ENCODE measurements at places on chromosomes 13 and 19.

DNA sequence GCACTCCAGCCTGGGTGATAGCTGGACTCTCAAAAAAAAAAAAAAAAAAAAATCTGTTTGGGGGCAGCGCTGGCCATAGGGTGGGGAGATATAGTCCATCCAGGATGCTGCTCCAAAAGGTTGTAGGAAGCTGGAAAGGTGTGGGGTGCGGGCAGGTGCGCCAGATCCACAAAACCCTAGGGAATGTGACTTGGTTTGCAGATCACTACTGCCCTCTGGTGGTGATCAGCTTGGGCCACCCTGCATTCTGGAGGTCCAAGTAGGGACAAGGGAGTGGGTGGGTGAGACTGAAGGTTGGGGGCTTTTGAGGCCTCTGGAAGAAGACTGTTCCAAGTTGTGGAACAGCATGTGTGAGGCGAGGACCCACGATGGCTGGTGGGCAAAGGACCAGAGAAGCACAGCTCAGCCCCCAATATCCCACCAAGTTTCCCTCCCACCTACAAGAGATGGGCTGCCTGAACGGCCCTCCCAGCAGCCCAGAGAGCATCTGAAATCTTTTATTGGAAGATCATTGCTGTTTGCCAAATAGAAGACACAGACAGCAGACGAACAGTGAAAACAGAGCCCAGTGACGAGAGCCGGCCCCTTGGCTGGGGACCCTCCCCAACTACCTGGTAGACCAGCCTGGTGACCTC, 10.4 kb upstream of the TYK2 start:
- peak; percentile 58 for DNase-seq

- DNase-seq = peak; percentile 41
These were observed 17.5 kb downstream of the KLF2 start for GRCh38 chr19:16342002-16342715.

DNA sequence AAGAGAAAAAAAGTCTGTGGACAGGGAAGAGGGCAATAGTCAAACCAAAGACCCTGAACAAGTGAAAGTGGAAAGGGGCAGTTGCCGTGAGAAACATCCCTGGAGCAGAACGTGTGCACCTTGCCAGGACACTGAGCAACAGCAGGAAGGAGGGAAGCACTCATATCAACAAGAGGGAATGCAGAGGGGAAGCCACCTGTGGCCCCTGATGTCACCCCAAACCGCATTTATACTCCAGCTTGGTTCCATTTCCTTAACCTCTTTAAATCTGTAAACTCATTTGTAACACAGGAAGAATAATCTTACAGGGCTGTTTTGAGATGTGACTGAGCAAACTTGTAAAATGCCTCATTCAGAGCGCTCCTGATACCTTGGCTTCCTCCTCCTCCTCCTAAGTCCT, 698.8 kb downstream of the DIAPH3 start:
- no peak for DNase-seq

GRCh38 chr19:38721496-38721895, 22.8 kb downstream of the CAPN12 start:
- DNase-seq = no peak

- peak; percentile 49 for DNase-seq
These were observed 2.2 kb downstream of the PNMA8B start for GRCh38 chr19:46493236-46494145.

DNA sequence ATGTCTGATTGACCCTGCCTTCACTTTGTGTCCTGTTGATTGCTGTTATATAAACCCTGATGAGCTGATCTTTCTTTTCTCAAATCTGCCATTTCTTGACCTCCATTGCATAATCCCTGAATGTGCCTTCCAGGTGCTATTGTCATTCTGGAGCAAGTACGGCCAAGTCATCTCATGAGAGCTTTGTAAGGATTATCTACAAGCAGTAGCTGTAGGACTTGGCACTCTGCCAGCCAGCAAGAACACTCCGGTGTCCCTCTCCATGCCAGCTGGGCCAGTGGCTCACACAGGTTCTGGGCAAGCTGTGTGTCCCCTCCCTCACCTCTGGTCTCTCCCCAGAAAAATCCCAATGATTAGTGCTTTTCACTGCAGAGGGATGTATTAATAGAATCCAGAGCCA, 348.1 kb downstream of the FOXO1 start:
- no peak for DNase-seq

DNA sequence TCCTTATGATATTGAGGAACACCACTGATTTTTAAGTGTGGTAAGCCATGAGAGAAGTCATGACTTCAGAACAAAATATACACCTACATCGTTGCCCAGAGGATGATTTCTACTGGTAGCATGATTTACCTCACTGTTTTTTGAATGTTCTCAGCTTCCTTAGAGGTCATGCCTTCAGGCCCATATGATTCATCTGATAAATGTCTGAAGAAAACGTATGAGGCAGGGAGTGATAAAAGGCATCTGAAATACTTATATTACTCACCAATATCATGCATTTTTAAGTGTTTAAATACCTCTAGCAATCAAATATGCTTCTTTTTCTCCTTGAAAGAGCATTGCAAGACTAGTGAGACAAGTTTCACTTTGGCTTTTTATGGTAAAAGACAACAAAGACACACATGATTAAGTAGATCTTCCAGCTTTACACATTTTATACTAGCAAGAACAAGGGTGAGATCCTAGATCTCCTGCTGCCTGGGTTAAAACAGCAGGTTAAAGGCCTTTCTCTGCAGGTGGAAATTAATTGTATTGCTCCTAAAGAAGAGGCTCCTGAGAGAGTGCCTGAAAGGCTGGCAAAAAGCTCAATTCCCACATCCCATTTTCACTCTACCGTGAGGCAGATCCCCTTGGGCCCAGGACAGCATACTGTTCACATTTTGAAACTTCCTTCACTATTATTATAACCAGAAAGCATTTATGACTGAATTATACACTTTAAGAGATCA, 432.4 kb downstream of the SLITRK1 start:
- no peak for DNase-seq

GRCh38 chr13:19852766-19853165, 10.7 kb downstream of the ZMYM5 start:
- no peak for DNase-seq

DNA sequence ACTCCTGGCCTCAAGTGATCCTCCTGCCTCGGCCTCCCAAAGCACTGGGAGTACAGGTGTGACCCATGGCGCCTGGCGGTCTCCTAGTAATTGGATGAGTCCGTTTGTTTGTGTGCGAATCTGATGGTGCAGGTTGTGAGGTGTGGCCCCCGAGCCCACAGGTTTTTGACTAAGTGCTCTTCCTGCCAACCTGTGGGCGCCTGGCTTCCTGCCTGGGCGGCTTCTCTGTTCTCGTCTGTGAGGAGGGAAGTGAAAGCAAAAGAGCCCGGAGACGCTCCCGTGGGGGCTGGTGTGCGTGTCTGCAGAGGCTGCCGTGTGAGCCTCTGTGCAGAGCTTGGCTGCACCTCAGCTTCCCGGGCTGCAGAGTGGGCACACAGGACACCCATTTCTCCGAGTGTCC, 10.0 kb downstream of the ARHGAP45 start:
- peak; percentile 89 for DNase-seq

- no peak for DNase-seq
These were observed 584.3 kb upstream of the SLITRK6 start for GRCh38 chr13:86383561-86383960.

DNA sequence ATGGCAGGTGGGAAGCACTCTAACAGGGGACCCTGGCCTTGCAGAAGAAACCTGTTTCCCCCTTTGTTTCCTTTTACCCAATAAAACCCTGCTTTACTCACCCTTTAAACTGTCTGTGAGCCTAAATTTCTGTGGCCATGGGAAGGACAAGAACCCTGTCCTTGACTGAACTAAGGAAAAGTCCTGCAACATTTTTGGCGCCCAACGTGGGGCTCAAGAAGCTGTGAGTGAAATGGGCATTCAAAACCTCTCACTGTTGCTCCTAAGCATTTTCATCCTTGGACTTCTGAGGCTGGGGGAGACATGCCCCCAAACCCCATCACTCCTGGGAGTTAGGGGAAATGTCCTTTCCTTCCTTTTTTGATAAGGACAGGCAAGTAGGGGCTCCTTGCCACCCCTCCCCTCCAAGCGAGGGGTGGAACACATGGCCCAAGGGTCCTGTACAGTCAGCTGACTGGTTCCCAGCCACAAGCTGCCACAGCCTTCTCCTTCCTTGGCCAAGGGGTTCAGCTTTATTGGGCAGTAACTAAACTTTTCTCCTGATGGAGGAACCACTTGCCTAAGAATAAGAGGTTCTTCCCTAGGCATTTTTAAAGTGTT, 381.6 kb downstream of the KLF5 start:
- no peak for DNase-seq

DNA sequence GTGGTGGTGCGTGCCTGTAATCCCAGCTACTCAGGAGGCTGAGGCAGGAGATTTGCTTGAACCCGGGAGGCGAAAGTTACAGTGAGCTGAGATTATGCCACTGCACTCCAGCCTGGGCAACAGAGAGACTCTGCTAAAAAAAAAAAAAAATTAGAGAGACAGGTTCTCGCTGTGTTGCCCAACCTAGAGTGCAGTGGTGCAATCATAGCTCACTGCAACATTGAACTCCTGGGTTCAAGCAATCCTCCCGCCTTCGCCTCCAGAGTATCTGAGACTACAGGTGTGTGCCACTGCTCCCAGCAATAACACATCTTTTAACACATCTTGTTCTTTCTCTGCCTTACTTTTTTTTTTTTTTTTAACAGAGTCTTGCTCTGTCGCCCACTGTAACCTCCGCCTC, 32.7 kb downstream of the CLEC17A start:
- DNase-seq = no peak

- no peak for DNase-seq
These were observed 56.6 kb downstream of the GPC6 start for GRCh38 chr13:93283255-93283654.

DNA sequence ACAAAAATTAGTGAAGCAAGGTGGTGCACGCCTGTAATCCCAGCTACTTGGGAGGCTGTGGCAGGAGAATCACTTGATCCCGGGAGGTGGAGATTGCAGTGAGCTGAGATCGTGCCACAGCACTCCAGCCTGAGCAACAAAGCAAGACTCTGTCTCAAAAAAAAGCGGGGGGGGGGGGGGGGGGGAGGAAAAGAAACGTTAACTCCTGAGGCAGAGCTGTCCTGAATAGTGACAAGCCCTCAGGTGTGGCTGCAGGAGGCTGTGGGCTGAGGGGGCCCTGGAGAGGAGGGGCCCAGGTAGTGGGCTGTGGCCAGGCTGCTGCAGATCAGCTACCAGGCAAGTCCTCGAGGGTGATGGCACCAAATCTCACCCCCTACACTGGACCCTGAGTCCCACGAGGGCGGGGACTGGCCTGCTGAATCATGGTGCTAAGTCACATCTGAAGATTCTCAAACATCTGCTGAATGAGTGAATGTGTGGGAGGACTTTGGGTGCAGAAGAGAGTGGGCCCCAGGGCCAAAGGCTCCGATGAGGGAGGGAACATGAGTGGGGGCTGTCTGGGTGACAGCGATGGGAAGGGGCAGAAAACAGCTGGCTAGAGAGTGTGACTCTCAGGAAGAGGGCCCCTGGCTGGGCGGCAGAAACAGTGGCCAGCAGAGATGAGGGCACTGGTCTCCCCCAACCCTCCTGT, 24.6 kb upstream of the ATP1A3 start:
- DNase-seq = no peak

DNA sequence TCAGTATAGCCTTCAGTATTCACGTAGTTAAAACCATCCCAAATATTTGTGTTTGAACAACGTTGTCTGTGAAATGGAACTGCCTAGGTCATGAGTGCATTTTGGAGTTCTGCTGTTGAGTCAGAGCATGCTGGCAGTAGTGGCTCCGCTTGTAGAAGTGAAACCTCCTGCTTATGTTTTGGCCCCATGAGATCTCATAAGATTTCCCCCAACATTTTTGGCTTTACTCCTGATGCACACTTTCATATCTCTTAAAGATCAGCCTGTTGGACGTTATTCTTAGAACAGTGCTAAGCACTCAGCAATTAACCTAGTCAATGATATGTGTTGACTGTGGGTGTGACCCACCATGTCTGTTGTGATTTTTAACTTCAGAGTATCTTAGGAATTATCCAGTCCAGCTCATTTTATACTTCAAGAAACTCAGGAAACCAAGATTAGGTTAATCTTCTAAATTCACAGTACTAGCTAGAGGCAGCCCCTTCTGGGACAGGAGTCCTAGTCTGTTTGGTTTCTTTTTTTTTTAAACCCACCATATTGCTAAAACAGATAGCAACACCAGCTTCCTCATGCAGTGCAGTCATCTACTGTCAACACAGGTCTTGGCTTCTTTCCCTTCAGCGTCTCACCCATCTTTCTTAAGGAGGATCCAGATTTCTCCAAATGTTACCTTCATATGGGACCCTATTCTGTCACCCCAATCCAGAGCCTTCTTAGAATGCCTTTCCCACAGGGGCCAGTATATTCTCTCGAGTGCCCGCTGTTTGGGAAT, 26.2 kb downstream of the RAP2A start:
- DNase-seq = no peak

DNA sequence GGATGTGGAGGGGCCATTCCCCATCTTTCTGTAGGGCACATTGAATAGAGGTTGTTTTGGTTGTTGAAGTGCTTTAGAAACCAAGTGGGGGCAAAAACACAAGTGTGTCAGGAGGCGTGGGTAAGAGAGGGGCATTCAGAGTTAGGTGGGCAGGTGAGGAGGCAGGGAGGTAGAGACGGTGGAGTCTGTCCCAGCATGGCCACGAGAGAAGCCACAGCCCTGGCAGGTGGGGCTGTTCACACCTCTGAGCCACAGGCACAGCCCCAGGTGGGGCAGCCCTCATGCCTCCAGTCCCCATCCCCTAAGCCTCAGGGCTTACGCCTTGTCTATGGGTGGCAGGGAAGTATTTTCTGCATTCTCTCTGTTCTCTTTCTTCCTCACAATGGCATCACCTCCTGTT, 43.7 kb downstream of the KCTD15 start:
- no peak for DNase-seq

DNA sequence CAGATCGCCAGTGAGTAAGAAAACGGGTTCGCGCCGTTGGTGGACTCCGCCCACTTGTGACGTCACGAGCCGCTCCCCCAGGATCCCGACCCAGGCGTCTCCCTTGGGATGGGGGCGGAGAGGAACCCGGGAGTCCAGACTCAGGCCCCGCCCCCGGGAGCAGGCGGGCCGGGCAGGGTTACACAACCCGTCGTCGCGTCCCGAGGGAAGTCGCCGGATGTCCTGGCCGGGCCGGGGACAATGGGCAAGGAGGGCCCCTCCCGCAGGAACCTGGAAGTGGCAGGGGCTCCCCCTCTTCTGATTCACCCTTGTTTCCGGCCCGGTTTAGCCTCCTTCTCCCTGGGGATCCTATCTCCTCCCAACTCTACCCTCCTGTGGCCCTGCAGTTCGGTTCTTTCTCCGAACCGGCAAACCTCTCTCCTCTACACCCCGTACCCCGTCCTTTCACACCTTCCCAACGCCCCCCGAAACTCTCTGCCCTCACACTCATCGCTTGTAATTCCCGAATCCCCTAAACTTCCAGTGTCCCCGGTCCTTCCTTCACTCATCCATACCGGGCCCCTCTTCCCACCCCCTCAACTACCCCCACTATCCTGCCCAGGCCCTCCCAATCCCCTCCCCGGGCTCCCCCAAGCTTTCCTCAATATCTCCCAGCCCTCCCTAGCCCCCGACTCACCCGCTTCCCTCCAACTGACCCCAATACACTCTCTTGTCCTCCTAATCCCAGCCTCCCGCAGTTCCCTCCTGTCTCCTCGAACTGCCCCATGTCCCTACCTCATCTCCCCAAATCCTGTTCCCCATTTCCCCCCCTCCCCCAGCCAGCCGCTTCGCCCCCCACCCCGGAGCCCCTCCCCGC, 20.0 kb upstream of the ERCC1 start:
- peak; percentile 32 for DNase-seq

- no peak for DNase-seq
These were observed 19.2 kb downstream of the KLK5 start for GRCh38 chr19:50933640-50934039.
